ENCODE measurements at places on chromosomes 7 and 10.

DNA sequence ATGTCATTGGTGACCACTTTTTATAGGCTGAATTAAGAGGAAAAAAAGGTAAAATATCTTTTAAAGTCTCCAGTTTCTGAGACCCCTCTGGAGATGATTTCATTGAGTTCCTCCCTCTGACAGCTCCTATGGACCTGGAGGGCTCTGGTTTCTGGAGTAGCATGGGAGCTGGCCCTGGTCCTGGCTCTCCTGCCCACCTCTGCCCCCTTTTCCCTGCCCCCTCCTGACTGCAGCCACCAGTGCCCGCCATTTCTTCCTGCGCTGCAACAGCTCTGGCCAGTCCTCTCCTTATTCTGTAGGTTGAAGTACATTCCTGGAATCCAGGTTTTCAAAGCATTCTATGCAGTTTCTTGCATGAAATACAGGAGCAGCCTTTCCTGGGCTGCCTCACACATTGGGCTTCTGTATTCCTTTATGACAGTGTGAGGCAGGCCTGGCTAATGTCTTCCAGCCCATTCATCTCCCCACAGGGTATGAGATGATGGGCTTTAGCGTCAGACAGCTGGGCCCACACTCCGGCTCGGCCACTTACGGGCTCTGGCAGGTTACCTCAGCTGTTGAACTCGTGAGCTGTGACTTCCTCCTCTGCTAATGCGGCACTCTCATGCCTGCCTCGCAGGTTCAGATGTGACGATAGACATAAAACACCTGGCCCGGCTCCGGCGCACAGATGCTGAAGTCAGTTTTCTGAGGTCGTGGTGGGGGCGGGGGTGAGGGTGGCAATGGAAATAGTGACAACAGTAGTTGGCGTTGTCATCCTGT is 101.7 kb downstream of the MGMT start:
- DNase-seq, result no peak

GRCh38 chr7:96596120-96596826 is 113.4 kb downstream of the SEM1 start:
- peak; percentile 99 for DNase-seq

- DNase-seq, result peak; percentile 62
Measured at GRCh38 chr10:97072851-97073665, 112.7 kb downstream of the SLIT1 start.

DNA sequence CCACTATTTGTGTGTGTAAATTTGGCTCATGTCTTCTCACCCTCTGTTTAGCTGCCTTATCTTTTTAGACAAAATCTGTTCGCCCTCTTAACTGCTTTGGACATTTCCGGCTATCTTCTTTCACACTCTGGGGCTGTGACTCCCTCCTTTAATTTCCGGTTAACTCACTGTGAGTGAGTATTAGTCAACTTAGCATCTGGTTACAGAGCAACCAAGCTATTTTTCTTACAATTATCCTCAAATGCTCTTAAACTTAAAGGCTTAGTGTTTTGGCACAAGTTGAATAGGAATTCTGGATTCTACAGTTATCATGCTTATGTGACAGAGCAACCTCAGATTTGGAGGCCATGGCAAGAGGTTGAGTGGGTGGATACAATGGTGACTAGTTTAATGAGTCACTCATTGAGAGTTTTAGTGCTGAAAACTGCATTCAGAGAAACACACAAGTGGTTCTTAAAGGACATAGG is 177.6 kb upstream of the SEMA3A start:
- DNase-seq, result no peak

DNA sequence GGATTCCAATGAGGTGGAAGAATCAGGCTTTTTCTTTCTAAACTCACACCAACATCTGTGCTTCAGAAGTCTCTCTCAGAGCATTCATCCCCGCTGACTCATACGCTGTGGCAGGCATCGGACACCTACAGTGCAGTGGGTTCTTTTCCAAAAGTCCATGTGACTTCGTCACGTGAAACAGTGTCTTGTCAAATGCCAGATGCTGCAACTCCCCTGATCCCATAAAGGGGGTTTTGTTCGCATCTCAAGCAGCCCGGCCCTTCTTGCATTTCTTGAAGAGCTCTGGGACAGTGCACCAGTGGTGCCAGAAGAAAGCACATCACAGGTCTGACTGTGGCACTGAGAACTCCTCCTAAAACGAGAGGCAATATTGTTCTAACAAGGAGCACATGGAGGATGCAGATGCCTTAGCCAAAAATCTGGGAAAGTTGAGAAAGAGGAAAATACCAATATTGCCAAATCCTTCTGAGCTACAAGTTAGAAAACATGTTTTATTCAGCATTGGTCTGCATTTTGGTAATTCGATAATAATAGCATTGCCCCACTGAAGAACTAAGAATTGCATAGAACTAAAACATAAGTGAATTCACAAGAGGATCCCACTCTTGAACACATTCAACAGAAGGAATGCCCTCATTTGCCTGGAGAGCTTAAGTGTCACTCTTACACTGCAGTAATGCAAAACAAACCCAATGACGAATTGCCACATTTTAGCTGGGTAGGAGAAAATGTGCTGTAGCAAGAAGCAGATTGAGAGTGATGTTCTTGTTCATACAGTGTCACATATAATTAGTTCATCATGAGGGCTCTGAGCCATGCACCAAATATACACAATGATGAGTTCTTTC is 204.4 kb downstream of the CXCL12 start:
- no peak for DNase-seq

DNA sequence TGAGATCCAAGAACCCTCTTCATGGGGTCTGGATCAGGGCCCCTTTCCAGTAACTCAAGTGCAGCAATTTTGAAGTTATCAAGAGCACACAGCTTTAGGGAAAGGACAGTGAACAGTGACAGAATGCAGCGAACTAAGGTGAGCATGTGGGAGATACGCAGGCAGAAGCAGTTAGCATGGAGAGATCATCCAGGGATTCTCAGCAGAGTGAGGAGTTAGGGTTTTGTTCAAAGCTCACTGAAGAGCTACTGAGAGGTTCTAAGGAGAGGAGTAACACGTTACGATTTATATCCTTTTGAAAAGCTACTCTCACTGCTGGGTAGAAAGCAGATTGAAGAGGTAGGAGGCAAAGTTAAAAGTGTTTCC is 83.6 kb upstream of the MPP7 start:
- no peak for DNase-seq

GRCh38 chr7:51376420-51377092 is 59.9 kb upstream of the COBL start:
- DNase-seq, result no peak
